ENCODE measurements at places on chromosomes 1 and 21. TPM values are rescaled to one million over a fixed set of nuclear protein-coding genes. Genes with fewer than 3 reads are reported as not detected.

DNA sequence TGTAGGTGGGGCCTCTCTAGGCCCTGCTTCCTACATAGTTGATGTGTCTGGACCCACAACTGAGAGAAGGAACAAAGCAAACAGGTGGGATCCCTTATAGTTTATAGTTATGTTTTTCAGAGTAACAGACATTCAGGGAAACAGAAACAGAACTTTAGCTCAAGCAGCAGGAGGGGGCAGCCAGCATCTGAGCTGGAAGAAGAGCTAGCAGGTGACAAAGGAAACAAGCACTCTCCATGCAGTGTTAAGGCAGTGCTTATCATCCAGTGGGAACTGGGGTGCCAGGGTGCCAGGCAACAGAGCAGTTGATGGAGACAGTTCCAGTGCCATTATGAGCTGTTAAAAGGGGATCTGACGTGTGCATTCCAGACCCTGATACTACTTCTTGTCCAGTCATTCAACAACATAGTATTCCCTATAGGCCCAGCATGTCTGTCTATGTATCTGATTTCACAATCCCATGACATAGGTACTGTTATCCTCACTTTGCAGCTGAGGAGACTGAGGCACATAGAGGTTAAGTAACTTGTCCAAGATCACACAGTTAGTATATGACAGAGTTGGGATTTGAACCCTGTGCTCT lies 13.5 kb downstream of the HIVEP3 start:
- H3K4me3 ChIP-seq = no peak overlapping the region
- no peak overlapping the region for H3K27ac ChIP-seq
- no peak for DNase-seq
- peaks cover 8% of the 10 kb centered on the region for H3K36me3 ChIP-seq

GRCh38 chr1:28281608-28282425 lies 22.5 kb downstream of the SESN2 start:
- DNase-seq = no peak
- H3K4me3 ChIP-seq = no peak overlapping the region
- H3K27me3 ChIP-seq = no peaks in the 10 kb centered on the region
- peaks cover 37% of the 10 kb centered on the region for H3K36me3 ChIP-seq
- peaks cover 3% of the 10 kb centered on the region for H3K4me1 ChIP-seq

MYOG gene
- total RNA-seq = not detected

PRAMEF33 gene
- total RNA-seq = not detected

SKI gene
- total RNA-seq = 105 TPM

Measured in naive thymus-derived CD8-positive, alpha-beta T cell (primary cell).